ENCODE measurements at places on chromosomes 2 and 18.

GRCh38 chr2:209578394-209579001 is 154.7 kb downstream of the MAP2 start:
- DNase-seq = no peak

GRCh38 chr2:3298191-3298590 is 79.4 kb downstream of the EIPR1 start:
- no peak for DNase-seq

DNA sequence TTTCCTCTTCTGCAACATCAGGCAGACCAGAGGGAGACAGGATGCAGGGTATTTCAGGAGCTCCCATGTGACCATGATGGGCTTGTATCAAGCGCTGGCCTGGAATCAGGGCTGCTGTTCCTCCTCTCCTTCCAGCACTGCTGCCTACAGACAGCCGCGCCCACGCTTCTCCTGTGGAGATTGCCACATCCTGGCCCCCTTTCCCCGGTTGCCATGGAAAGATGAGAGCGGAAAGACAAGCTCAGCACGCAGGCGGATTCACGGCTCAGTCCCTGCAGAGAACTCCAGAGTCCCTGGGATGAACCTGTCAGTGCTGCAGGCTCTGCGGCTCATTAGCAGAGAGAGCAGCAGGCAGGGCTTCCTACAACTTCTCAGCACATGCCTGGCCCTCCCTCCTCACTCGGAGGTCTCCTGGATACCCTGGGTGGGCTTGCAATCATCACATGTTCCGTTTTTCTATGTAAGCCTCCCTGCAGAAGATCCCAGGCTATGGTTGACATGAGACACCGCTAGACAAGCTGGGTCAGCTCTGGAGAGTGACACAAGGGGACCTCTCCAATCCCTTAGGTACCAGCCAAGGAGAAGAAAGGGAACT is 497.8 kb upstream of the MYT1L start:
- no peak for DNase-seq

DNA sequence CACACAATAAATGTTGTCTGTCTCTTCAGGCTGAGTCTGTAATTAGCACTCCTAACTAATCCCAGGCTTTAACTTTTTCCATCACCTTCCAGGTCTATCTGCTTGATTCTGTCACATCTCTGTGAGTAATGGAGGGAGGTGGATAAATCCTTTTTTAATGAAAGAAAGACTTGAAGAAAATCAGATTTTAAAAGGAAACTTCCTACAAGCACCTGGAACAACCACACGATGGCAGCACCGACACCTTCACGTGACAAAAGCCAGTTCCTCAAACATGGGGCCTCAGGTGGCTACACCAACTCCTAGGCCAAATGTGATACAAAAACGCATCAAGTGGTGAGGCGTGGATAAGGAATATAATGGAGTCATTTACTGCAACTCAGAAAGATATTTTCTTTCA is 41.8 kb downstream of the TGFBRAP1 start:
- DNase-seq = no peak

- no peak for DNase-seq
Measured at GRCh38 chr18:25175558-25176517, 176.1 kb downstream of the ZNF521 start.

DNA sequence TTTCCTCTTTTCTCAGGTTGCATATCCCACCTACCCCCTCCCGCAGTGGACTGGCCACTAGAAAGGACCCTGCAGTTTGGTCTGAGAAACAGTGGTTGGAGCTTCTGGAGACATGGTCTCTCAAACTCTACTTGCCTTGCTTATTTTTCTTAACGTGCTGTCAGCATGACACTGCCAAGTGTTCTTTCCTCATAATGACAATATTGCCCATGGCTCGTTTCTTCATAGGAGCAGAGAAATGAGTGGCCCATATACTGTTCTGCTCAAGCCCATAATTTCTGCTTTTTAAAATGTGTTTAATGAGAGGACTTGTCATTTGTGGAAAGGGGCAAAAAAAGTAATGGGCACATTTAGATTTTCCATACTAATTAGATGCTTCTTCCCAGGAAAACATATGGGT is 828.7 kb downstream of the BCL11A start:
- DNase-seq = no peak

- DNase-seq = no peak
Measured at GRCh38 chr2:123840574-123840973, 184.5 kb upstream of the CNTNAP5 start.

- no peak for DNase-seq
Measured at GRCh38 chr2:185441486-185442005, 297.1 kb upstream of the FSIP2 start.

GRCh38 chr18:13510594-13510993 is 215.8 kb downstream of the FAM210A start:
- no peak for DNase-seq

- DNase-seq = no peak
Measured at GRCh38 chr18:48440924-48441323, 31.7 kb upstream of the ZBTB7C start.

DNA sequence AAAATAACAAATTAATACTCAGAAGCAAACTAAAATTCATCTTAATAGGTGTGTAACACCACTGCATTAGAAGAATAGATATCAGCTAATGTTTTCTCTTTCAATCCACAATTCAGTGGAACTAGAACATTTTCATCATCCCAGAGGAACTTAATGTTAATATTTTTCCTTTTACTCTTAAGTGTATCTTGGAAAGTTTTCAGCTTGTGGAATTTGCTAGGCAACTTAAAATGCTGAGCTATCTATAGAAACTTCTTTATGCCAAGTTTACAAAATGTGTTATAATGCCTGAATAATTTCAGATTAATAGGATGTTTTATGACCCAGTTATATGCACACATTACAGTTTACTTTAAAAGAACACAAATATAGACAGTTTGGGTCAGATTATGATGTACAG is 86.6 kb upstream of the FAM237A start:
- no peak for DNase-seq
